ENCODE measurements at places on chromosomes 7 and 10. TPM values are rescaled to one million over a fixed set of nuclear protein-coding genes. Genes with fewer than 3 reads are reported as not detected.

Gene LIPM
- not detected for total RNA-seq

GRCh38 chr10:52040486-52040885, 273.6 kb upstream of the DKK1 start:
- no peaks in the 10 kb centered on the region for H3K27me3 ChIP-seq
- H3K4me3 ChIP-seq: no peak overlapping the region
- H3K36me3 ChIP-seq: no peaks in the 10 kb centered on the region

Gene CYP3A4
- not detected for total RNA-seq

GRCh38 chr7:66267249-66267648, 62.1 kb downstream of the TPST1 start:
- H3K36me3 ChIP-seq: no peaks in the 10 kb centered on the region
- H3K4me1 ChIP-seq: no peaks in the 10 kb centered on the region
- no peak overlapping the region for H3K27ac ChIP-seq
- H3K27me3 ChIP-seq: no peaks in the 10 kb centered on the region
- DNase-seq: no peak
- no peak overlapping the region for H3K4me3 ChIP-seq

Measured in PC-9 (cell line).